CD4-positive, alpha-beta T cell treated with Interleukin-6 for 4 hours (primary cell): ENCODE measurements at places on chromosomes 11 and 22.

GRCh38 chr22:27639248-27640086 lies 162.1 kb downstream of the MN1 start:
- no peak for DNase-seq

DNA sequence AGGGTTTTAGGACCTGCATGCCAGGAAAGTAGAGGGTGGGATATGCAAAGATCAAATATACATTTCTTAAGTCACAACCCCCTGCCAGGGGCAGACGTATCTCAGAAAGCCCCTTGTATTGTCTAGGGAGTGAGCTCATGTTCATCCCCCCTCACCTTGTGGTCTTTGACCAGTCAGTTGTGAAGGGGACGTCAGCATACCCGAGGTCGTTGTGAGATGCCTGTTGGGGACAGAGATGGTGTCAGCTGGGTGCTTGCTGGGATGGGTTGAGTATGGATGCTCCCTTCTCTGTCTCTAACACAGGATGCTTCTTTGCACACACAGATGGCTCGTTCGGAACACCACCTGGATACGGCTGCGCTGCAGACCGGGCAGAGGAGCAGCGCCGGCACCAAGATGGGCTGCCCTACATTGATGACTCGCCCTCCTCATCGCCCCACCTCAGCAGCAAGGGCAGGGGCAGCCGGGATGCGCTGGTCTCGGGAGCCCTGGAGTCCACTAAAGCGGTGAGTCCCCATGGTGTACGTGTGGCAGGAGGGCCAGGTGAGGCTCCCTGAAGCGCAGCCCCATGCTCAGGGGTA lies 73.3 kb downstream of the BCR start:
- DNase-seq = no peak

GRCh38 chr11:93517041-93517440 lies 26.1 kb downstream of the SMCO4 start:
- DNase-seq = no peak

GRCh38 chr11:18364495-18365073 lies 29.8 kb upstream of the LDHA start:
- no peak for DNase-seq

DNA sequence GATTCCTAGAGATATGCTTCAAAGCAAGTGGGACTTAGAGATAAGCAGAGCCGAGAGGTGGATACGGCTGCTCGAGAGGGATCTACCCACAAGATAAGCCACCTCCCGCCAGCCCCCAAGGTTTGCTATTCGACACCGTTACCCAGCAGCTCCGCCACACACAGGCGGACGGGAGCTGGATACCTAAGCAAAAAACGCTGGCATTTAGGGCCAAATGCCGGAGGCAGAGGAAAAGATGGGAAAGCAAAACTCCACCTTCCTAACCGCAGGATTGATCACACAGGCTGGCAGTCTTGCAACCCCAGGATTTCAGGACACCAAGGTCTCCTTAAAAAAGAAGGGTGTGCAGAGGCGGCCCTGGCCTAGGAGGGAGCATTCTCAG lies 709 bp downstream of the FTH1 start:
- DNase-seq = peak; percentile 45

GRCh38 chr22:48057116-48057835 lies 1294.8 kb downstream of the TBC1D22A start:
- no peak for DNase-seq

DNA sequence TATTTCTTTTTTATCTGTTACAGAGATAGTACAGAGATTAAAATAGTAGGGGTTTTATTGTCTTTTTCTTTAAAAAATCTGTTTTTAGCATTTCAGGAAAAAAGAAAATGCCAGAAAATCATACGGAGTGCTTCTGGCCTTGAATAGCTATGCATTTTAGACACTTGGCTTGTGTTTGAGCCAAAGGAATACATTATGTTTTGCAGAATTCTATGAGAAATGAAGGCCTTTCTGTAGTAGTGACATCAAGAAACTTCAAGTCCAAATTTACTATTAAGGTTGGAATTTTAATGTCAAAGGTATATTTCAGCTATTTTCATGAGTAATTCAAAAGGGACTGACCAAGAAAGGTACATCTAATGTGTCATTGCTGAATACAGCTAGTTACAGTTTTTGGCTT lies 56.3 kb upstream of the DDI1 start:
- DNase-seq = no peak
